ENCODE measurements at places on chromosomes 3 and 15.

- peak; percentile 97 for DNase-seq
These were observed at the start of gene TTLL13 for GRCh38 chr15:90249203-90249863. TSS of gene TTLL13 (plus strand) at chr15:90249556. CDS start at chr15:90250631, 1,075 bp downstream.

DNA sequence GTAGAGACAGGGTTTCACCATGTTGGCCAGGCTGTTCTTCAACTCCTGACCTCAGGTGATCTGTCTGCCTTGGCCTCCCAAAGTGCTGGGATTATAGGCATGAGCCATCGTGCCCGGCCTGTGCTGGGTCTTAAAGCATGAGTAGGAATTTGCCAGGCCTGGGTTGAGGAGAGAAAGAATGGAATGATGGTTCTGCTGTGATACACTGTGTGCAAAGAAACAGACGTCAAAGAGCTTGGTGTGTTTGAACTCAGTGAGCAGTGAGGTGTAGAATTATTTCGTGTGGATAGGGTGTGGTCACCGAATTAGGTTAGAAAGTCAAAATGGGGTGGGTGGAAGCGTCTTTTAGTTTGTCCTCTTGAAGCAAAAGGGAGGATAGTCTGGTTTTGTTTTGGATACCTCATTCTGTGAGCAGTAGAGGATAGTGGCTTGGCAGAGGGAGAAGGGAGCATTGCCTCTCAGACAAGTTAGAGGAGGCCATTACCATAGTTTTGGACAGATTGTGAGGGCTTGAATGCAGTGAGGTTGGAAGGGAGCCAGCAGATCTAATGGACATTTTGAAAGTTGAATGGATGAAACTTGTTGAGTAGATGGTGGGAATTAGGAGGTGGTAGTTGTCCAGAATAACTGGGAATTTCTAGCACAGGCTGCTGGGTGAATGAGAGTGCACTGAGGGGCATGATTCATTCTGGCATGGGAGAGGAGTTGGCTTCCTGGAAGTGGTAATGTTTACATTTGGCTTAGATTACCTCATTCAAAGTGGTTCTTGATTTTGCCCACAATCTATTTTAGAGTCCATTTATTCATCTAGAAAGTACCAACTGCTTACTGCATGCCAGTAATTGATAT is 27.2 kb downstream of the AKAP13 start:
- DNase-seq = no peak

DNA sequence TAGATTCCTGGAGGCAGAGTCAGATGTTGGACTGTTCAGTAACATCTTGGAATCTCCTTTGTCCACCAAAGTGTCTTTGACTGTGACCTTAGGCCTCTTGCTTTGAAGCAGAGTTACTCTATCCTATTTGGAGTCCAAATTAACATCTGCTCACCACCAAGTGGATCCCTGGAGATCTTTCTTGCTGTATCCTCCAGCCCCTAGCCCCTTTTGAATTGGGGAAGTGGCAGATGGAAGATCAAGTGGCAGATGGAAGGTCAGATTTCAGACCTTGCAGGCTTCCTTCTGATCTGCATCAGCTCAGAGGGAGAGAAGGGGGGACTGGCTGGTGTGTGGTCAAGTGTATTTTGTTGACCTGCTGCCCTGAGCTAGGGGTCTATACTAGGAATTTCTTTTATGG is 125.0 kb upstream of the ROPN1 start:
- DNase-seq = no peak

GRCh38 chr3:2001306-2002108 is 97.2 kb upstream of the CNTN4 start:
- DNase-seq = no peak

- DNase-seq = no peak
These were observed 99.0 kb downstream of the MEGF11 start for GRCh38 chr15:66154581-66154980.

DNA sequence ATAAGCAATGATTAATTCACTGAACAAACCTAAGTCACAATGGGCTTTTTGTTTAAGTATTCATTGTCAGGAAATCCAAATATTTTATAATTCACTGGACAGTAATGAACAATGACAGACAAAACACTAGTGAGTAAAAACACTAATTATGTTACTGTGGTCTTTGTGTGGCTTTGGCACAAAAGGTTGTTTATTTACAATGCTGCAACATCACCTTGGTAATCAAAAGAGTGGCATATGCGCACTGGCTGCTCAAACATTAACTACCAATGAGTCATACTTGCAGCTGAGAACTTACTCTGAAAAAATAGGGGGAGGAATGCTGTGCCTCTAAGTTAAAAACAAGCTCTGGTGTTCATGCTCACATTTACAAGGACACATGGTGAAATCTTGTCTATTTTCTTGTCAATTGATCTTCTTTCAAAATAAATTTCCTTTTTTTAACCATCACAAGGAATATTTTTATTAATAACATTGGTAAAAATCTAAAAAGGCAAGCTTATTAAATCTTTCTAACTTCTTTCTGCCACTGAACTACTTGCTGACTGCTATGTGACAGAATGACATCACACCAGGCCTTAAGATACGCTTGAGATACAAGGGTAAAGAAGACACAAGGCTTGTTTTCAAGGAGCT is 85.2 kb upstream of the PPIB start:
- no peak for DNase-seq

DNA sequence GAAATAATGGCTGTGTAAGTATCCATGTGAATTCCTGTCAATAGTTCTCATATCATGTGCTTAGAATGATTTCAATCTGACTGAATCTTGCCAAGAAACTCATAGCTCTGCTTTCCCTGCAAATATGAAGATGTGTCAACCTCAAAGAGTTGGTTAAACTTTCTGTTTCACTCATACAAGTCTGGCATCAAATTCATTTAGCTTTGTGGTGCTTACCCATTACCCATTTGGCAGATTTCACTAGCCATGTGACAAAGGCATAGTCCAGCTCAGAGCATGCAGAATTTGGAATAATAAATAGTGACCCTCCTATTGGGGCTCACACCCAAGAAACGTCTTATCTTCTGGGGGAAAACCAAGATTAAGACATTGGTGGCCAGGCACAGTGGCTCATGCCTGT is 256.6 kb upstream of the TPRG1 start:
- DNase-seq = no peak

- no peak for DNase-seq
These were observed 170.4 kb downstream of the ZMAT3 start for GRCh38 chr3:178901204-178901603.

DNA sequence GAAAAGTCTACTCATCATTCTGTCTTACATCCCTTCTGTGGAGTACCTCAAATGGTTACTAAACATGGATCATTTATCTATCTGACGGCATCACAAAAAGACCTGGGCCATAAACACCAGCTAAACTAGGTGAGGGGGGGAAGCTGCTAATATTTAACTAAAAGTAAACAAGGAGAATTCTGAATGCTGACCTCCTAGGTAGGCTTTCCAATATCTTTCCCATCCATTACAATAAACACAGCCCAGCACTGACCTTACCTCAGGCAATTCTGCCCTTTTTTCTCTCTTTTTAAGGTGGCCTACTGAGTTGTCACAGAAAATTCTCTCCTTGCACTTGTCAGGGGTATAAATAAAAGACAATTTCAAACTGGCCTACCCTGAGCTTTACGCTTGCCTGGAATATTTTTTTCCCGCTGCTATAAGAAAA is 33.1 kb downstream of the USF3 start:
- DNase-seq = no peak

DNA sequence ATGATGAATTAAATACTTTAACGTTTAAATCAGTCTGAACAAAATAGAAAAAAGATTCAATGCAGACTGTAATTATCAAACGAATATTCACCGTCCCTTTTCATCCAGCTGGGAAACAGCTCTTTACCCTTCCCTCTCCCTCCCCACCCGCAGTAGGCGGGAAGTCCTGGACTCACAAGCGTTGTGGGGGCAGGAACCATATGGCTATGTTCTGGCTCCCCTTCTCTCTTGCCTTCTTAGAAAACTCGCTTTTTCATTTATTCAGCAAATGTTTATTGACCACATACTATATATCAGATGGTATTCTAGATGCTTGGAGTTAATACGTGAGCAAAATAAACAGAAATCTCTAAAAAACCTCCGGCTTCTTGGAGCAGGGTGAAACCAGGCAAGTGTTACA is 715 bp upstream of the SCAPER start:
- no peak for DNase-seq

DNA sequence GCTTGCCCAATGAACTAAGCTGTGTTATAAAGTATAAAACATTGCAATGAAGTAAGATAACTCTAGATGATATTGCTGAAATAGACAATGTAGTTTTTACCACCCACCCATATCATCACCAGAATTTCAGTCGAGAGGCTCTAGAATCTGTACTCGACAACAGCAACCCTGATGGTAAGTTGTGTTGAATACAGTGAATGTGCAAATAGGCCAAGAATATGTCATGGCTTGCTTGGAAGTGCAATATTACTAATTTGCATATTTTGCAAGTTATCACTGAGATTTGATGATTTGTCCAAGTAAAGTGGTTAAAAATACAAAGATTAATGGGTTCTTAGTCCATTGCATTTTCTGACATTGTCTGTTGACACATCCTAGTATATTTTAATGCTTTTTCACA is 90.6 kb upstream of the TUSC7 start:
- no peak for DNase-seq

GRCh38 chr3:149388531-149389417 is 11.3 kb upstream of the TM4SF1 start:
- DNase-seq = no peak

- no peak for DNase-seq
These were observed 131.9 kb downstream of the FAM43A start for GRCh38 chr3:194817592-194817930.

- DNase-seq = no peak
These were observed 46.0 kb downstream of the MGLL start for GRCh38 chr3:127776347-127776746.

DNA sequence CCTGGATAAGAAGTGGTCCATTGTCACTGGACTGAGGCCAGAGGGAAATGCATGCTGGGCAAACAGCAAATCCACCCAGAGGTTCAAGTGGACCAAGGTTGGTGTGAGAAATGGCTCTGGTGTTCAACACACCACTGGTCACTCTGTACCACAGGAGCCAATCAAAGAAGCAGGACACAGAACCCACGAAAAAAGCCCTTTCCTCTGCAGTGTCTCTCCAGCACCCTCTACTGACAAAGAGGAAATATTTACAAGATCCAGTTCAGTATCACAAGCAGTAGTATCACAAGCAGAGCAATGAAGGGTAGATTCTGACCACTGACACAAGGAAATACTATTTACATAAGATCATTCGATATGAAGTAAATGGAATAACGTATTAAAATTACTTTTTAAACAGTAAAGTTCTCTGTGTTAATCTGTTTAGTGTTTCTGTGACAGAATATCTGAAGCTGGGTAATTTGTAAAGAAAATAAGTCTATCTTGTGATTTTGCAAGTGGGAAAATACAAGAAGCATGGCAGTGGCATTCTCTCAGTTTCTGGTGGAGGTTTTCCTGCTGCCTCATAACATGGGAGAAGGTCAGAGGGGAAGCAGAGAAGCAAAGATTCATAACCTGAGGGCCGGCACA is 390.7 kb downstream of the EFHB start:
- DNase-seq = no peak

DNA sequence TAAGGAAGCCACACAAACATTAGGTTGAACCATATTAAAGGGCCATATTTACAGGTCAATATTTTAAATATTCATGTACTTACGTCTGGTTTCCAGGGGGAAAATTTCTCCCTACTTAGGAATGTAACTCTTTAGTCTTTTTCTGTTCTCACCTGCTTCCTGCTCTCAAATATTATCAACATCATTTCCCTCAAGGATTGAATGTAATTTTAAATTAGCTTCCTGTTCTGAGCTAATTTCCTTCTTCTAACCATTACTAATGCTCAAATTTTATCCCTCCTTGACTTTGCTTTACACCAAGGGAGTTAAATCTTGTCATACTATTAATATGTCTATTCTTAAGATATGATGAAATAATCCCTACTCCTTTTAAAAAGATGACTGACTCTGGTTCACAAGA is 103.4 kb upstream of the UBP1 start:
- DNase-seq = no peak

DNA sequence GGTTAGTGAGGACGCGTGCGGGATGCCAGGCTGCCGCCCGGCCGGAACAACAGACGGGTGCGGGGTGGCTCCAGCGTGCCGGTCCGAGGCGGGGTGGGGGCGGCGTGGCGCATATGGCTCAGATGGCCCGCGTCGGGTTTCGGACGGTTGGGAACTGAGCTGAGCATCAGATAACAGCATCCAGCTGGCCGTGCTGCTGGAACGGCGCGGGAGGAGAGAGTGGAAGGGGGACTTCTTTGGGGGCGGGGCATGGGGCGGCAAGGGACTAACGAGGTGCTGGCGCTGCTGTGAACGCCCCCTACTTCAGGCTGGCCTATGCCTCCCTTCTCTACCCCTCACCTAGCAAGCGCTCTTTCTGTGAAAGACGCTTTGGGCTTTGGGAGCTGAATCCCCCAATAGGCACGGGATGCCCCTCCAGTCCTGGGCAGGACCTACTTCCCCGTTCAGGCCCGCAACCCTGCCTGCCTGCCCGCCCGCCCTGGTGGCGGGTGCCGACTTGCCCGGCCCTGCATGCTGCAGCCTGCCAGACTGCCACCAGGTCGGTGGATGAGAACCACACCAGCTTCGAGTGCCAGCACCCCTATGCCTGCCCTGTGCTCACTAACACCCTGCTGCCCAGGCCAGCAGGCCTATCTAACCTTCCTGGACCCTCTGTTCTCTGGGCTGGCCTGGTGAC is 542 bp downstream of the INKA1 start:
- DNase-seq = no peak

- peak; percentile 14 for DNase-seq
These were observed 4.2 kb downstream of the ABTB1 start for GRCh38 chr3:127676921-127677351.

DNA sequence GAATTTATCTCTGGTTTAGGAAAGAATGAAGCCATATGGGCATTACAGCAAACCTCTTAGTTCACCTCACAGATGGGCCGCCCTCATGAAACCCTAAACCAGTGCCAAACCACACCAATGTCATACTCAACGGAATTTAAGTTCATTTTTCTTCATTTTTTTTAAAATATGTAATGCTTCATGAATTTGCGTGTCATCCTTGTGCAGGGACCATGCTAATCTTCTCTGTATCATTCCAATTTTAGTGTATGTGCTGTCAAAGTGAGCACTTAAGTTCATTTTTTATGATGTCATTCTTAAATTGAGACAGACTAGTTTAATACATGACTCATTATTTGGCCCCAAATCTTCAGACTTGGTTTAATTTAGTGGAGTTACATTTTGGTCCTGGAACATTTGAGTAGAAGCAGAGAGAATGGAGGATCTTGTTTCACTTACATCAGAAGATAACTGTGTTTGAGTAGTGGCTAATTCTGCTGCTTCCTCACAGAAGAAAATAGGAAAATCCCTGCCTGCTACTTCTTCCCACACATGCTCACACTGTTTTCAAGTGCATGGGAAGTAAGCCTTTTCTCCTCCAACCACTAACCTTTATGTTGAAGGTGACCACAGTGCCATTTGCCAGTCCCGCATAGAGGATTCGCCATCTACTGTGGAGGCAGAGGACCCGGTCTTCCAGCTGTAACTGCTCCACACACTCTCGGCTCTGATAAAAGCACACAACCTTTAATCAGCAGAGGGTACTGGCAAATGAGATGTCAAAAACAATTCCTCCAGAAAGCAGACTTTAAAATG is 63.3 kb downstream of the ZNF106 start:
- no peak for DNase-seq

GRCh38 chr3:38646630-38647029 is 2.9 kb downstream of the SCN5A start:
- no peak for DNase-seq
